NCI-H1105 (cell line): ENCODE measurements at places on chromosomes 12 and 14.
A peak's percentile ranks its signal among the peaks of the same experiment; 100 is the strongest.

DNA sequence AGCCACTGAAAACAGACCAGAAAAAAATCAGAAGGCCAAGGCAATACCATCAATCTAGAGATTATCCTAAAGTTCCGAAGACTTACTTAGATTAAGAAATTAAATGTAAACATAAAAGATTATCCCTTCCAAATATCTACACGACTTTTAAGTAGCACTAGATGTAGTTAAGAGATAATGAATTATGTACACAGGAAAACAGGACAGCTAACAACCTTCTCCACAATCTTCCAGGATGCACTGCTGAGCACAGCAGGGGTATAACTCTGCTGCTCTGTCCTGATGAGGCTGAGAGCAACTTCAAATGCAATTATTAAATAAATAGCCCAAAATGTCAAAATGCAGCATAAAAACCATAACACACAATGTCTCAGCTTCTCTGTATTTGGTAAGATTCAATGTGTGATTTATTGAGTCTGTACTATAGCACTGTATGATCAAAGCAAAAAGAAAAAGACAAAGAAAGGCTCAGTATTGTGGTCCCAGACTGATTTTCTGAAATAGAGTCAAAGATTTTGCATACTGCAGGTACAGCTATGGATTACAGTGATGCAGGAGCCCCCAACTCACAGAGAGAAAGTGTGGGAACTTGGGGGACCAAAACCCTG is 56.9 kb downstream of the TMTC1 start:
- no peak for DNase-seq

GRCh38 chr12:71760471-71760870 is 5.8 kb downstream of the RAB21 start:
- no peak for DNase-seq

GRCh38 chr14:64806862-64807495 is 72.7 kb downstream of the SPTB start:
- no peak for DNase-seq

- peak; percentile 11 for DNase-seq
Observed at GRCh38 chr12:111753144-111753881, 13.4 kb upstream of the ALDH2 start.

- no peak for DNase-seq
Observed at GRCh38 chr12:80936353-80936641, 1.4 kb downstream of the LIN7A start.

GRCh38 chr12:42483521-42483790 is 106.1 kb downstream of the PRICKLE1 start:
- no peak for DNase-seq

GRCh38 chr14:92005019-92005418 is 34.8 kb downstream of the TRIP11 start:
- no peak for DNase-seq

DNA sequence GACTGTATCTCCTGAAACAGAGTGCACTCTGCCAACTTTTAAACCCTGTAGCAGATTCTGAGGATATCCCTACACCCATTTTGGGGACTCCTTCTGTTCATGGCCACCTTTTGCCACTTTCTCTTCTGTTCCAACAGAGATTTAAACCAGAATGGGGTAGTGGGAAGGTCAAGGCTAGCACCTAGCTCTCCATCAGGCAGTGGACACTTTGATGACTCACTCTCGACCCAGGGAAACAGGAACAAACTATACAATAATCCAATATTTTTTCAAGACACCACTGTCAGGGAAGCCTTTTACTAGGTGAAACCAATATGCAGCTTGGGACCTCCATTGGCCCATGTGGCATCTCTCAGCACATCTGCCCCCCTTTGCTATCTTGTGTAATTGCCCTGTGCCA is 103.6 kb downstream of the DAAM1 start:
- DNase-seq, result no peak

DNA sequence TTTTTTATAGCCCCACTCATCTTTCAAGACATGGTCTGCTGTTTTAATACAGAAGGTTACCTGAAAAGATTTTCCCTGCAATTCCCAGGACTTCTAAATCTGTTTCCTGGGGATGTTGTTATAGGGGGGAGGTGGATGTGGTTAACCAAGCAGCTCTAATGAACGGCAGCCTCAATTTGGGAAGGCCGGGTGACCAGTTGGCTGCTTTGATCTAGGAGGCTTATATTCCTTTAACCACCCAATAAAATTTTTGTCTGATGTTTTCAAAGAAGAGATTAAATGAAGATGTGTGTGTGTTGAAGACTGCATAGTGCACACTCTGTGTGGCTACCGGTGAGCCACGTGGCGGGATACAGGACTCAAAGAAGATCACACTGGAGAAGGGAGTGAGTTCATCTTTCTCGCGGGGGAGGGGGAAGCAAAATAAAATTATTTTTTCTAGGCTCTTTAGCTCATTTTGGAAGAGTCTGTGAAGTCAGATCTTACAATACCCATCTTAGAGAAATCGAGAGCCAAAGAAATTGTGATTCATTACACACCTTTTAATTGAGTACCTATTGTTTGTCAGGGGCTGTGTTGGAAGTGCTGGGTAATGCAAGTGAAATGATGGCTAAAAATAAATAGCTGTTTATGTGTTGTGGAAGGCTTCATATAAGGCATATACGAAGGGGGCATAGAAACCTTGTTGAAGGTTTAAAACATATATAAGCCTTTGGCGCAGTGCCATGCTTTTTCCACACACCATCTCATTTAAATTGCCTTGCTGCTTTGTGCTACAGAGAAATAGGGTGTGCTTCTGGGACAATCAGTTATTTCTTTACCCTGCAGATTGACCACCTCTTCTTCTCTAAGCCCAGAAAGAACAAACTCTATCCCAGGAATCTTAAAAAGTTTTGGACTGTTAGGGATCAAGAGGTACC is 18.5 kb downstream of the ELK3 start:
- DNase-seq, result no peak

GRCh38 chr14:100654814-100655740 is 67.9 kb upstream of the BEGAIN start:
- DNase-seq, result no peak

DNA sequence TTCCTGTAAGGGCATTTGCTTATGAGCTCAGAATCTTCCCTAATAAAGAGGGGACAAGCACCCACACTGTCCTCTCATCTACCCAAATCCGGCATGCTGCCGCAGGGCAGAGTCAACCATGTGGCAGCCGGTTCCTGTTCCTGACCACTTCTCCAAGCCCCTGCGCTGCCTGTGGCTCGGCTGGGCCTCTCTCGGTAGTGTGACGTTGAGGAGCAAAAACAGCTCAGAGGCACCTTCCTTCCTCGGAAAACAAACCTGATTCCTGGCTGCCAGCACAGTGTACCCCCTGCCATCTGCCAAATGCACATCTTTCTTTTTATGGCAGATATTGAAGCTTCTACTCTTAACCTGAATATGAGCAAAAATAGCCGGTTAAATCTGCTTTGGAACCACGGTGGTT is 50.5 kb downstream of the CFAP251 start:
- DNase-seq, result no peak

DNA sequence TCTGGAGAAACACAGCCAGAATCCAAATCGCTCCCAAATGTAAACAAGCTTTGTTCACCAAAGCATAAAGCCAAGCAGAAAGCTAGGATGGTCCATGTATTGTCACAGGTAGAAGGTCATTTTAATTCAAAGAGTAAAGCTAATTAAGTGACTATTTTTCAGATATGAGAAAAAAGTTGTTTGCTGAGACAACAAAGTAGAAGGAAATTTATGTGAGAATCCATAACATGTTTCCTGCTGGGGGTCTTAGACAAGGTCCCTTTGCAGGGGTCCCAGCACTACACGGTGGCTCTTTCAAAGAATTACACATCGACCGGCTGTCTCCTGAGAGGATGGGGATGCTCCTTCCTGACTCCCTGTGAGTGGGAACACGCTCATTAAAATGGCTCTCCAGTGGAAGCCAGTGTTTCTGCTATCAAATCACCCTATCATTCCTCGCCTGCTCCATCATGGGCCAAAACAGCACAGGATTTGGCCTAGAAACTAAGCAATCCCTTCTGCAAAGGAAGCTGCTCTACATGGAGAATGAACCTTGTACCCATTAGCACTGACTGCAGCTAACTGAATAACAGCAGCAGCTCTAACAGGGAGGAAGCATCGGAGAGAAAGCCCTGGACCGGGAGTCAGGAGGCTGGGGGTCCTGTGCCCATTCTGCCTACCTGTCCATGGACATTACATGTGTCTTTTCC is 175.3 kb downstream of the STXBP6 start:
- no peak for DNase-seq

DNA sequence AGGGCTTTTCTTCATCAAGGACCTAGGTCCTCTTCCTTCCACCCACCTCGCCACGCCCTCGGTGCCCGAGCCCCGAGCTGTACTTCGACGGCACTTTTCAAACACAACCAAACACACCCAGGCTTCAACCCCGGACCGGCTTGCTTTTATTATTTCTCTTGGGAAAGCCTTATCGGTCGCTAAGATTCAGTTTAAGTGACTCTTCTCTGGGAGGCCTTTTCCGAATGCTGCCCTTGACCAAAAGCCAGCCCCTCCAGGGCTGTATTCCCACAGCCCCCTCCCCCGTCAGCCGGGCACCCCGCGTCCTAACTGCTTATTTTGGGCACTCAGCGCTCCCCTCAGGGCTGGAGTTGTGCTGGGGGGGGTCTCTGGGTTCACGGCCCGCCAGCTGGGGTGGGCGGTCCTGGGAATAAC is 644 bp upstream of the PPP4R4 start:
- no peak for DNase-seq

GRCh38 chr12:80892597-80893445 is 44.9 kb downstream of the LIN7A start:
- no peak for DNase-seq

DNA sequence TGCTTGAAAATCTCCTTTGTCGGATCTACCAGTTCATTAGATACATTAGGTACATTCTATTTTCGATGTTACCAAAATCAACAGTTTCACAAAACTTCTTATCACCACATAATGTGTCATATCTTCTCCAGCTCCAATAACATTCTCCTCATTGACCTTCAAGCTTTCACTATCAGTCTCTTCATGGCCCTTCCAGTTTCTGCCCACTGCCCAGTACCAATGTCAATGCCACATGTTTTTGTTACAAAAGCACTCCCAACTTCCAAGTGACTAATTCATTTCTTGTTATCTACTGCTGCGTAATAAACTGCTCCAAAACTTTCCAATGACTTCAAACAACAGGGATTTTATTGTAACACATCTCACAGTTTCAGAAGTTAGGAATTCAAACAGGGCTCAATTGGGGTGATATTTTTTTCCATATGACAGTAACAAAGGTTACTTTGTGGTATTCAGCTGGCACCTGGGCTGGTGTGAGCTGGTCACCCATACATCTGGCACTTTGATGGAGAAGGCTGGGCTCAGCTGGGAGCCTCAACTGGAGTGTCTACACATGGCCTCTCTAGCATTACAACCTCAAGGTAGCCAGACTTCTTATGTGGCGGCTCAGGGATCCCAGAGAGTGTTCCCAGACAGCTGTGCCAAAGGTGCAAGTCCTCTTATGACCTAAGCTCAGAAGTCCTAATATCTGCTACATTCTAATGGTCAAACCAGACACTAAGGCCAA is 6.1 kb downstream of the OR5AU1 start:
- no peak for DNase-seq

DNA sequence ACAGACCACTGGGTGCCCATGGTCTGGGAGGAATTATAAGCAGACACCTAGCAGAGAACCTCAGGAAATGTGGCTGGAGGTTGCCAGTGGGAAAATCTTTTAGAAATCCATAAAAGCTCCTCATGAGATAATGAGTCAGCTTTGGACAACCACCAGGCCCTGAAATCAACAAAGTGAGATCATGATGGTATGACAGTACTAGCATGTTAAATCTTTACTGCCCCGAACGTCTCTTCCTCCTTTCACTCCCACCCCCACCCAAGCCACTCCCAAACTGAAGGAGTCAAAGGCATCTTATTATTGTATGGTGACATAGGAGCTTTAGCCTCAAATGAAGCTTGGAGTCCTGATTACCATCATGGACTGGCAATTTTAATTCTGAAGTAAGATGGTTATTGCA is 240.0 kb downstream of the DIO2 start:
- no peak for DNase-seq

GRCh38 chr12:27936196-27936595 is 36.3 kb downstream of the PTHLH start:
- DNase-seq, result no peak

DNA sequence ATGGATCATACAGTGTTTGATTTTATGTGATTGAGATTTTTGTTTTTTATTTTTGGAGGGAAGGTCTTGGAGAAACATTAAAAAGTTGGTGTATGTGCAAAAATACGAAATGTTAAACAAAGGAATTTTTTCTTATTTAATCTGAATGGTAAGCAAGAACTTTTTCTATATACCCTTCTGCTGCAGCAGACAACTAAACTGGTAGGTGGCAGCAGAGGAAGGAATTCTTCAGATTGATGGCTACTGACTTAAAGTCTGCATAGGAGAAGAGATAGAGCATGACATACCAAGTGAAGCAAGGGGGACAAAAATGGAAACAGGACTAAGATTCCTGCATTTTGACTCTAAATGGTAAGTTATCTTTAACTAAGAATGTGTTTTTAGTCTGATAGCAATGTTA is 42.0 kb upstream of the A2ML1 start:
- DNase-seq, result no peak

- no peak for DNase-seq
Observed at GRCh38 chr12:40103043-40103442, 2.8 kb downstream of the SLC2A13 start.

GRCh38 chr12:22318108-22318737 is 16.3 kb downstream of the ST8SIA1 start:
- DNase-seq, result no peak

- DNase-seq, result peak; percentile 82
Observed at GRCh38 chr12:132761921-132762583, 420 bp upstream of the ANKLE2 start.

DNA sequence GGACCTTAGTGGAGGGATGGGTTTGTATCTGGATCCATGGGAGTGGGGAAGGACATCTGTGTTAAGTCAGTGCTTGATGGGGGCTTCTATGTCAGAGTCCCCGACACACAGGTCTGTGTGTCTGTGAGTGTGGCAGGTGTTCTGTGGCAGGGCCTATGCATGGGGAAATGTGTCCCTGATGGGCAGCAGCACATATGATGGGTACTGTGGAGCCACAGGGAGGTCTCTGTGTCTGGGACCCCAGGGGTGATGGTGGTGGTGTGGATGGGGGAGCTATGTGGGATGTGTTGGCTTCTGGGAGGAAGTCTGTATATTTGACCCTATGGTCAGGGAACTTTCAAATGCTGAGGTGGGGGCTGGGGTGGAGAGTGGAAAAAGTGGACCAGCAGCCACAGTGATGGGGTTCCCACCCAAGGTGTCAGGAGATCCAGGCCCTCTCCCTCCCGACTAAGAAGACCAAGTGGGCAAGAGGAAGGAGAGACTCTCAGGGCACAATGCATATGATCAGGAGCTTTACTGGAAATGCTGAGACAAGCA is 16.5 kb downstream of the KRT7 start:
- DNase-seq, result no peak

GRCh38 chr12:33187409-33187808 is 252.2 kb downstream of the SYT10 start:
- no peak for DNase-seq
